NCI-H1092 treated with DMSO at 0.1 percent for 48 hours (cell line): ENCODE measurements at places on chromosomes 5 and 9.

DNA sequence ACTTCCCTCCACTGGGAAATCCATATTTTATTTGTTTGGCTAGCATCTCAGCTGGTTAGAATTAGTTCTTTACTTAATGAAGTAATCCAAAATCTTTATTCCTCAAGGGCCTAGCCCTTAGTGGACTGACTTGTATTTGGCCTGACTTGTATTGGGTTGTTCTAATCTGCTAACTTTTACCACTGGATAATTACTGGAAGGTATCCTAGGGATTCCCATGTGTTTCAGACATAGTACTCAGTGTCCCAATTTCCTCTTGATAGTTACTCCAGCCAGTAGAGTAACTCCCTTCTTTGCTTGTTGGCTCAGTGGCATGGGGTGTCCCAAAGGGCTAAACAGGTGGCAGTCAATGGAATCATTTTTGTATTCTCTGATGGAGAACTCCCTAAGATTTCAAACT lies 156.0 kb downstream of the DCP2 start:
- no peak for DNase-seq

DNA sequence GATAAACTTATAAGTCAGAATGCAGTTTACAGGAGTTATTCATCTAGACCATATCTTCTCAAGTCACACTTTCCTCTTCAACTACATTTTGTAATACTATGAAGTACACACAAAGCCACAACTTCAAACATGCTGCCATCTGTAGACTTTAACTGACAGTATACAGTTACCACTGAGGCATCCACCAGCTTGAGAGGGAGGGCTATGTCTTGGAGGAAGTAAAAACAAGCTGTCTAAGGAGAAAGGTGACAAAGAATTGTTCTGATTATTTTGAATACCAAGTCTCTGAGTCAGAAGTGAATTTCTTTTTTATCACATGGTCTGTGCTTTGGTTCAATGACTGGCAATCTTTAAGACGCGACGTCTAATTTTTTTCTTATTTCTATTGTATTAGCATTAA lies 97.6 kb upstream of the CDH10 start:
- DNase-seq: no peak

GRCh38 chr5:96636046-96636445 lies 26.1 kb upstream of the CAST start:
- DNase-seq: no peak

- DNase-seq: no peak
These were observed 1111.8 kb upstream of the ACO1 start for GRCh38 chr9:31272456-31273295.
